ENCODE measurements at places on chromosomes 12 and 14.

DNA sequence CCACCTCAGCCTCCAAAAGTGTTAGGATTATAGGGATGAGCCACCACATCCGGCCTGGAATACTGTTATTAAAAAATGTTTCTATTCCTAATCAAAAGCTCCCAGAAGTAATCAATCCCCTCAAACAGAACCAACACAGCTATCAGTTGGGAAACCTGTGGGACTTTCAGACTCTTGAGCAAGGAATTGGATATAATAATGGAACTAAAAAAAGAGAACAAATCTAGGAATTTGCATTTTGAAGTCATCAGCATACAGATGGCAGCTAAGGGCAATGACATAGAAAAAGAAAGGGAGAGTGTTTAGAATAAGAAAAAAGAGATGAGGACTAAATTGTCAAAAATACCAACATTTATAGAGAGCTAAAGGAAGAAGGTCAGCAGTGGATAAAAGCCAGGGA, 54.7 kb upstream of the AMN1 start:
- no peak for DNase-seq

DNA sequence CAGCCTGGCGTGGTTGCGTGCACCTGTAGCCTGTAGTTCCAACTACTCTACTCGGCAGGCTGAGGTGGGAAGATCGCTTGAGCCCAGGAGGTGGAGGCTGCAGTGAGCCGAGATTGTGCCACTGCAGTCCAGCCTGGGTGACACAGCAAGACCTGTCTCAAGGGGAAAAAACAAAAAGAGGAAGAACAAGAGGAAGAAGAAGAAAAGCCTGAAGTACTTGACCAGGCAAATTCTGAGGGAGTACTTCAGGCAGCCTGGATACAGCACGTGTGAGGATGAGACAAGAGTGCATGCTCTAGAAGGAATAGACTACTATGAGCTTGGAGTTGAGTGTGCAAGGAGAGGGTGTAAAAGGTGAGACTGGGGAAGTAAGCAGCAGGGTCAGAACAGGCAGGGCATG, 1.8 kb downstream of the GDF3 start:
- no peak for DNase-seq

- DNase-seq = no peak
These were observed 45.2 kb downstream of the OR9K2 start for GRCh38 chr12:55171445-55171844.

DNA sequence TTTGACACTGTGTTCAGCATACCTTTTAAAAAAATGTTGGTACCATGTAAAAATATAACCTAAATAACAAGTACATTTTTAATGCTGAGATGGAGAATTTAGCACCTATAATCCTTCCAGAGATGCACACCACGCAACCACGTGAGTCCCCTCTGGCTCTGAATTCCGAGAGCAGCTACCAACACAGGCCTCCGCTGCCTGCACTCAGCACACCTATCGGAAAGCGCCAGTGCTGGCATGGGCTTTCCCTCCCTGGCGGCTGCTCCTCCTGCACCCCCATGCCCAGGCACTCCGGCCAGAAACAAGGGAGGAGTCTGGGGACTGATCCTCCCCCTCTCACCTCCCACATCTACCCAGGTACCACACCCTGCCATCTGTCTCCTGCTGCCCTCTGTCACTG, 47.0 kb downstream of the ITPK1 start:
- DNase-seq = no peak

DNA sequence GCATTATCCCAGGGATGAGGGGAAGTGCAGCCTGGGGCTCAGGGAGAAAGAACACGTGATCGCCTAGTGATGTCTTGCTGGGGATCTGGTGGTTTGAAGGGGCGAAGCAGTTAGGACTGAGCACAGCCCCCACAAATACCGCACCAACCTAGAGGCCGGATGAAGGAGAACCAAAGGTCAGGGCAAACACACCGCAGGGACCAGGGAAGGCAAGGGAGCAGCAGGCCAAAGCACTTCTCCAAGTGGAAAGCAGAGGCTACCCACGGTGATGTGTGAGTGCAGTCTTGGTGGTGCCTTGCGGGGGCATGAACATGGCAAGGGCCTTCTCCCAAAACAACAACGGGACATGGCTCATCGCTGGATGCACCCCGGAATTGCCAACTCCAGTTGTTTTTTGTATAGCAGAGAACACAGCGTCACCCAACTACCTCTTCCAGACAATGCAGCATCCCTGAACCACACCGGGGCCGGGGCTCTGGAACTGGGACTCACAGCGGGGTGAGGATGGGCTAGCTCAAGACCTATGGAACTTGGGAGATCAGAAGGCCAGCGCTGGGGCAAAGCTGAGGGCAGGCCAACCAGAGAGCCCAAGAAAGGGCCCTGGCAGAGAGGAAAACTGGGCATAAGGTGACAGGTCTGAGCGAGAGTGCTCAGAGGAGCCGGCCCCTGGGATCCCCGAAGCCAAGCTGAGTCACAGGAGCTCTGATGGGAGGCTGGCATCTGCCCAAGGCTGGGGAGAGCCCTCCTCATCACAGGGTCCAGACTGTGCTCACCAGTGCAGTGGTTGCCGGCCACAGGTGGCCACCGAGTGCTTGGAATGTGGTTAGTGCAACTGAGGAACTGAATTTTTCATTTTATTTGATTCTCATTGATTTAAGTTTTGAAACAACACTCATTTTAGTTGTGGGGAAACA, 11.1 kb downstream of the GALNT16 start:
- no peak for DNase-seq

Measured in C1 segment of cervical spinal cord (tissue), 14 donors.